ENCODE measurements at places on chromosomes 5 and 9. TPM values are rescaled to one million over a fixed set of nuclear protein-coding genes. Genes with fewer than 3 reads are reported as not detected.

DNA sequence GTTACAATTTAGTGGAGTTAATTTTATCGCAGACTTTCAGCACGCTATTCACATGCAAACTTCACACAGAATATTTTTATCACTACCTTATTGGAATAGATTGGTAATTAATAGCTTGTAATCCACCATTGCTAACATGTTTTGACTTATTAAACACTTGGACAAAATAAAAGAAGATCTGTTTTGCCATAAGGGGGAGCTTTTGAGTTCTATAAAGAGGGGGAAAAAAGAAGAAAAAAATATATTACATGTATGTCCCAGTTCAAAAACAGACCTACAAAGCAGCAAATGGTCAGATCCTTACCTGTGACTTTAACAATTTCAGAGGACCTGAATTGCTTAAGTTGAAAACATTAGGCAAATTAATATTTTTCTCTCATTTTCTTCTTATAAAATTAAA lies 1.2 kb upstream of the PAPPA start:
- H3K36me3 ChIP-seq: no peaks in the 10 kb centered on the region
- H3K4me1 ChIP-seq: peaks cover 12% of the 10 kb centered on the region
- H3K4me3 ChIP-seq: no peak overlapping the region
- H3K27me3 ChIP-seq: peaks cover 52% of the 10 kb centered on the region
- H3K27ac ChIP-seq: no peak overlapping the region

The NKD2 gene
- 0.41 TPM for total RNA-seq

DNA sequence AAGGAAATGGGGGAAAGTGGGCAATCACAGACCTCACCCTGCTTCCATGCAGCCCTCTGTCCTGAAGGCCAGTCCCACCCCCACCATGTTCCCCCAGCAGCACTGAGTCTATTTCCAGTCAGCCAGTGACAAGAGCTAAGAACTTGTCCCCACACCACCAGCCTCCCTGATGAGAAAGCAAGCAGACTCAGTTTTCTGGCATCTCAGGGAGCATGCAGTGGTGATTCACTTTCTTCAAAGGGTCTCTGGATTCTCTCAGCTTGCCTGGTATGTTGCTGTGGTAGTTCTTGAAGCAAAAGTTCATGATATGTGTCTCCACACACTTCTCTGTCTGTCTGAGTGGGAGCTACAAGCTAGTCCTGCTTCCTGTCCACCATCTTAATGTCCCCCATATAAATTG lies 799.9 kb upstream of the TYRP1 start:
- H3K27ac ChIP-seq: no peak overlapping the region
- no peaks in the 10 kb centered on the region for H3K27me3 ChIP-seq
- no peak for DNase-seq
- H3K4me1 ChIP-seq: no peaks in the 10 kb centered on the region
- H3K4me3 ChIP-seq: no peak overlapping the region

The PCDHB3 gene
- not detected for total RNA-seq

GRCh38 chr9:114170771-114171461 lies 15.6 kb downstream of the COL27A1 start:
- no peak overlapping the region for H3K4me3 ChIP-seq
- no peak overlapping the region for H3K27ac ChIP-seq
- H3K36me3 ChIP-seq: no peaks in the 10 kb centered on the region
- no peaks in the 10 kb centered on the region for H3K27me3 ChIP-seq
- DNase-seq: no peak
- no peaks in the 10 kb centered on the region for H3K4me1 ChIP-seq

- H3K4me3 ChIP-seq: no peak overlapping the region
- H3K27me3 ChIP-seq: no peaks in the 10 kb centered on the region
Measured at GRCh38 chr9:114282507-114282906, 40.4 kb upstream of the ORM1 start.

DNA sequence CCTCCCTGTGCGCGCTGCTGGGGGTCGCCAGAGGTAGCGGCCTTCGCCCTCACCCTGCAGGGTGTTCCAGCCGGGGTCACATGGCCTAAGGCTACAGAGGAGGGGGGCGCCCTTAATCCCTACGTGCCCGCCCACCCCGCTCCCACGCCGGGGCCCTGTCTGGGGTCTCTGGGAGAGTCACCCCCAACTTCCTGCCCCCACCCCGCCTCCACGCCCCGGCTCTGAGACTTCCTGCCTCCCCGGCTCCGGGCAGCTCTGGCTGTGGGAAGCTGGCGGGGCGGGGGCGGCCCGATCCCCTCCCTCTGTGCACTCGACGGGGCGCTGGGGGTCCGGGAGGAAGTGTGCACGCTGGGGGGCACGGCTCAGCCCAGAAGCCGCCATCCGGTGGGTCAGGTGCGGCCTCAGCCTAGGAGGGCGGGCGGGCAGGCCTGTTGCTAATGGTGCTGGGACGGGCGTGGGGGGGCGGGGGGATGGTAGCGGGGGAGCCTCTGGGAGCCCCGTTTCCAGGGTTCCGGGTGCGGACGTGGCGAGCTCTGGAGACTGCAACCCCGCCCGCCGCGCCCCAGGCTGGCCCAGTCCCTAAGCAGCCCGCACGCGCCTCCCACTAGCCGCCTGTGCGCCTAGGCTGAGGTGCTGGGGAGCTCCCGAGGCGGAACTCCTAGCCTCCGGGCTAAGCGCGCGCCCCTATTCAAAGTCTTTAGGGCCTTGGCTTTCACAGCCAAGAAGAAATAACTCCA lies 61.6 kb downstream of the CXXC5 start:
- H3K4me3 ChIP-seq: no peak overlapping the region
- H3K27ac ChIP-seq: no peak overlapping the region
- no peak for DNase-seq
- peaks cover 12% of the 10 kb centered on the region for H3K4me1 ChIP-seq

The CCL27 gene
- not detected for total RNA-seq

The GAPT gene
- total RNA-seq: not detected

DNA sequence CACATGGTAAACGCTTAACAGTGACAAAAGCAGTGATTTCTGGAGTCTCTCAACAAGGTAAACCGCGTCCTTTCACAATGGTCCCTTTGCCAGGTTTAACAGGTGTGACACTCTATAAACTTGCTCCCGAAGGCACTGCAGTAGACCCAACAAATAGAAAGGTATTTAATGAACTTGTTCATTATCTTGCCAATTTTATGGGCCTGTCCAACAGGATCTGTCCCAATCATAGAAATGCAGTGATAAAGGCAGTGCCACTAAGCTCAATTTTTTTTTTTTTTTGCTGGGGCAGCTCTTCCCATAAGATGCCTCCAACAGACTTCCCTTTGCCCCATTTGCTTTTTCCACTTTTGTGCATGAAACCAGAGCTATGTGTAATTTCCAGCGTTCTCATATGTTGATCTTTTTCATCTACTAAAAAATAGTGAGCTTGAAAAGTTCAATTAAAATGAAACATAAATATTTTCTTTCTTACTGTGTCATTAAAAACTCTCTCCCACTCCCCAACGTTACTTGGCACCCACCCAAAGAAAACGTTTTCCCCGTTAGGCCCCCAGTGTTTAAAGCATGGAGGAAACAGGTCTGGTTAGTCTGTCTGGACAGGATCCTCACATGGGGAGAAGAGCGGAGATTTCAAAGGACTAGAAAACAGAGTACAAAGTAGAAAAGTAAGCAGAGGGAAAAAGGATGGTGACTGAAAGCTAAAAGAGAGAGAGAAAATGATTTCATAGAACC lies 80.9 kb upstream of the SPATA31D4 start:
- no peaks in the 10 kb centered on the region for H3K36me3 ChIP-seq
- H3K27ac ChIP-seq: no peak overlapping the region
- H3K27me3 ChIP-seq: no peaks in the 10 kb centered on the region
- no peak for DNase-seq

- DNase-seq: no peak
- H3K36me3 ChIP-seq: peaks cover 23% of the 10 kb centered on the region
- no peaks in the 10 kb centered on the region for H3K27me3 ChIP-seq
- H3K4me3 ChIP-seq: no peak overlapping the region
- peaks cover 45% of the 10 kb centered on the region for H3K4me1 ChIP-seq
Measured at GRCh38 chr9:14690948-14691730, 2.1 kb downstream of the ZDHHC21 start.

GRCh38 chr9:17472126-17472525 lies 106.7 kb upstream of the SH3GL2 start:
- no peaks in the 10 kb centered on the region for H3K27me3 ChIP-seq
- H3K36me3 ChIP-seq: no peaks in the 10 kb centered on the region
- no peak overlapping the region for H3K27ac ChIP-seq
- no peaks in the 10 kb centered on the region for H3K4me1 ChIP-seq
- no peak overlapping the region for H3K4me3 ChIP-seq

DNA sequence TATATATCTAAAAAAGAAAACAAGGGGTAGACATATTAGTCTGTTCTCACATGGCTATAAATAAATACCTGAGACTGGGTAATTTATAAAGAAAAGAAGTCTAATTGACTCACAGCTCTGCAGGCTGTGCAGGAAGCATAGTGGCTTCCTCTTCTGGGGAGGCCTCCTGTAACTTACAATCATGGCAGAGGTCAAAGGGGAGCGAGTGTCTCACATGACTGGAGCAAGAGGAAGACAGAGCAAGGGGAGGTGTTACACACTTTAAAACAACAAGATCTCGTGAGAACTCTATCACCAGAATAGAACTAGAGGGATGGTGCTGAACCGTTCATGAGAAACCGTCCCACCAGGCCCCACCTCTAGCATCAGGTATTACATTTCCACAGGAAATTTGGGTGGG lies 616.8 kb downstream of the TLE4 start:
- H3K36me3 ChIP-seq: no peaks in the 10 kb centered on the region
- DNase-seq: no peak
- H3K27ac ChIP-seq: no peak overlapping the region
- no peaks in the 10 kb centered on the region for H3K4me1 ChIP-seq
- H3K4me3 ChIP-seq: no peak overlapping the region

The CDH18 gene
- not detected for total RNA-seq

DNA sequence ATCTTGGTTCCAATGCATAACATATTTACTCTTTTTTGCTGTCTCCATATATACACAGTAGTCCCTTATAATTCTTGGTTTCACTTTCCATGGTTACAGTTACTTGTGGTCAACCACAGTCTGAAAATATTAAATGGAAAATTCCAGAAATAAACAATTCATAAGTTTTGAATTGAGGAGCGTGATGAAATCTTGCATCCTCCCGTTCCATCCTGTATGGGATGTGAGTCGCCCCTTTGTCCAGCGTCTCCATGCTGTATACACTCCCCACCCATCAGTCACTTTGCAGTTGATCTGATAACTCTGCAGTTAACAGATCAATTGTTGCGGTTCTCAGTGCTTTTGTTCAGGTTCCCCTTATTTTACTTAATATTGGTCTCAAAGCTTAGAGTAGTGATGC lies 11.5 kb upstream of the FAF2 start:
- H3K27ac ChIP-seq: no peak overlapping the region
- H3K4me3 ChIP-seq: peak overlapping the region; percentile 48
- H3K4me1 ChIP-seq: peaks cover 11% of the 10 kb centered on the region
- DNase-seq: peak; percentile 29
- no peaks in the 10 kb centered on the region for H3K36me3 ChIP-seq
- peaks cover 2% of the 10 kb centered on the region for H3K27me3 ChIP-seq

The CBY3 gene
- 0.67 TPM for total RNA-seq

DNA sequence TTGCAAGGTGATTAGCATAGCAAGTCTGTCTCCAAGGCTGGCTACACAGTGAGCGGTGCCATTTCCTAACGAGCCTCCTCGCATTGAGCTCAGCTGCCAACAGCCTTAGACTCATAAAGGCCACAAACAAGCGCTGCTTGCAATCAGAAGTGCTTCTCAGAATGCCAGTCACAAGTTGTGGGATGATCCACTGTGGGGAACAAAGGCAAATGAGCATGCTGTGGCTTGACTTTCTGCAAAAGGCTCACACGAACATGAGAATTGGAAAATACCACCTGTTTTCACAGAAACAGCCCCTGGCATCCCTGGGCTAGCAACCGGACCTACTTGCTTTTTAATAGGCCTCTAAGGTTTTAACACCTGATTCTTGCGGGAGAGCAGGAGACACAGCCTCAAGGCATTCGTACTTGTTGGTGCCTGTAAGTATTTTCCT lies 215.5 kb downstream of the FANCC start:
- H3K27ac ChIP-seq: no peak overlapping the region
- no peaks in the 10 kb centered on the region for H3K27me3 ChIP-seq
- H3K4me3 ChIP-seq: no peak overlapping the region
- DNase-seq: no peak
- peaks cover 4% of the 10 kb centered on the region for H3K36me3 ChIP-seq

The IFNA2 gene
- total RNA-seq: not detected

DNA sequence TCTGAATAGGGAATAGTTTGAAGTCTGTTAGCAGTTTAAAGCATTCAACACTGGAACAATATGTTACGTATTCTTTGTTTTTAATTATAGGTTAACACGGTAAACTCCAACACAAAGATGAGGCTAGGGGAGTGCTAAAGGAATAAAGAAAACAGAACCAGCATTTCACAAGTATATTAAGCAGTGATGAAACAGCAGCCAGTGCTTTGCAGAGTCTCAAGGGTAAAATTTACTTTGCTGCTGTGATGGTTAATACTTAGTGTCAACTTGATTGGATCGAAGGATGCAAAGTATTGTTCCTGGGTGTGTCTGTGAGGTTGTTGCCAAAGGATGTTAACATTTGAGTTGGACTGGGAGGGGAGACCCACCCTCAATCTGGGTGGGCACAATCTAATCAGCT lies 30.0 kb upstream of the GSN start:
- H3K27ac ChIP-seq: no peak overlapping the region
- no peaks in the 10 kb centered on the region for H3K36me3 ChIP-seq
- H3K4me3 ChIP-seq: no peak overlapping the region
- DNase-seq: no peak
- H3K4me1 ChIP-seq: no peaks in the 10 kb centered on the region
- no peaks in the 10 kb centered on the region for H3K27me3 ChIP-seq

DNA sequence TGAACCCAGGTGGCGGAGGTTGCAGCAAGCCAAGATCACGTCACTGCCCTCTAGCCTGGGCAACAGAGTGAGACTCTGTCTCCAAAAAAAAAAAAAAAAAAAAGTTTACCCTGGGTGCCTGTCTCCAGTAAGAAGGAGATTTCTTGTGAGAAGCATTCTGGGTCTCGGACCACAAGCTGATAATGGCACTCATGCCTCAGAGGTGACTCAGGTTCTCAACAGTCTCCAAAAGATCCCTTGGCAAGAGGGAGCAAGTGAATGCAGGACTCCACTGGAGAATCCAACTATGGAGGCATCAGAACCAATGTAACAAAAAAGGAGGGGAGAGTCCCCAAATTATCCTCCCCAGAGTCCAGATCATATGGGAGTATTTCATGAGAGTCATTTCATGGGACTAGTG lies 106.0 kb upstream of the LRRTM2 start:
- H3K27me3 ChIP-seq: no peaks in the 10 kb centered on the region
- peaks cover 31% of the 10 kb centered on the region for H3K4me1 ChIP-seq
- no peak overlapping the region for H3K27ac ChIP-seq
- no peaks in the 10 kb centered on the region for H3K36me3 ChIP-seq
- H3K4me3 ChIP-seq: no peak overlapping the region
